ENCODE measurements at places on chromosomes 5 and 9.
A peak's percentile ranks its signal among the peaks of the same experiment; 100 is the strongest.

- no peak for DNase-seq
Observed at GRCh38 chr9:116543731-116544400, 143.2 kb upstream of the TRIM32 start.

GRCh38 chr9:87227456-87227855 lies 270.2 kb upstream of the DAPK1 start:
- no peak for DNase-seq

GRCh38 chr5:32683125-32683524 lies 28.0 kb upstream of the NPR3 start:
- DNase-seq = no peak

DNA sequence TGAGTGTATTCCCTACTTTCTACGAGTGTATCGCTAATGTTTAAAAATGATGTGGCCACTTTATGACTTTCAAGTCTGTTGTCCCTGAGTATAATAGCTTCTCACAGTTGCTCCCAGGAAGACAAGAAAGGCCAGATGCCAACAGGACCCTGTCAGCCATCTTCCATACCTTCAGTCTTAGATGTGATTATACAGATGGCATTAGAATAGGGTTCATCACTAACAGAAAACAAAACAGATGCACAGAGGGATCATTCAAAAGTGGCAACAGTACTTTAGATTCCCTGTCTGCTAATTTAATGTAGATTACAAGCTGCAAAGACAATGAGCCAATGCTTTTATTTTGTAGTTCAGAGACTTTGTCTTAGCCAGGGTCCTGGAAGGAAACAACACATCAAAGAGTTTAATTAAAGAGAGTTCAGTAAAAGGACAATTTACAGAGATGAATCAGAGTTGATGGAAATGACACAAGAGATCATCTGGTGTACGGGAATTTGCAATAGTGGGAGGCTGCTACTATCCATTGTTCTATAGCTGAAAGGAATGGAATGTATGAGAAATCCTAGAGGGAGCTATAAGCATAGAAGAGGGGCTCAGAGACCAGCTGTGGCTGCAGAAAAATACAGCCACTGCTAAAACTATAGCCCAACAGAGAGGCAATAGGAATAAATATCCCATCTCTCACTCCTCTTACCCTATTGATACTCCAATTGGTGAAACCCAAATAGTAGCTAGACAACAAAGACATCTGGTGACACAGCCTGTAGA lies 393.7 kb upstream of the SMC2 start:
- DNase-seq = no peak

- no peak for DNase-seq
Observed at GRCh38 chr5:39187831-39188731, 31.3 kb downstream of the FYB1 start.

DNA sequence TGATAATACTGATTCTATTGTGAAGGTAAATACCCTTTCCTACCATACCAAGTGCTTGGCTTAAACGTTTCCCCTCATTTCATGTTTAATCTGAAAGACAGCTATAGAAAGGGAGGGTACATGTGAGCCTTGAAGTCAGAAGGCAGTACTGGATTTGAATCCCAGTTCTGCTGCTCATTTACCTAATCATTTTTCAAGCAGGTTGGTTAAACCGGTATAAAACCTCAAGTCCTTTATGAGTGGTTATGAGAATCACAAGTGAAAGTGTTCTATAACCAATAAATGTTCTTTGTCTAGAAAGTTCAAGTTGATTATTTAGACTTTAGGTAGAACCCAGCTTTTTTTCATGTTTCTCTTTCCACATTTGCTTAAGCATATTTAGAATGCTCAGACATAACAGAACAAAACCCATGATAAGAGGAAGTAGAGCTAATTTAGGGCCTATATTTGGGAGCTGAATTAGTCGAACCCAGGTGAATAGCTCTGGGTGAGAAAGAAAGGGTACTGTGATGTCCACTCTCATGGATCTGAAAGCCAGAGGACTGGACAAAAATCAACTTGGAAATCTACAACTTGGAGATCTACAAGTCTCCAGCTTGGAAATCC lies 29.7 kb upstream of the F2RL2 start:
- no peak for DNase-seq

GRCh38 chr5:143186623-143187022 lies 216.9 kb downstream of the NR3C1 start:
- DNase-seq = no peak

DNA sequence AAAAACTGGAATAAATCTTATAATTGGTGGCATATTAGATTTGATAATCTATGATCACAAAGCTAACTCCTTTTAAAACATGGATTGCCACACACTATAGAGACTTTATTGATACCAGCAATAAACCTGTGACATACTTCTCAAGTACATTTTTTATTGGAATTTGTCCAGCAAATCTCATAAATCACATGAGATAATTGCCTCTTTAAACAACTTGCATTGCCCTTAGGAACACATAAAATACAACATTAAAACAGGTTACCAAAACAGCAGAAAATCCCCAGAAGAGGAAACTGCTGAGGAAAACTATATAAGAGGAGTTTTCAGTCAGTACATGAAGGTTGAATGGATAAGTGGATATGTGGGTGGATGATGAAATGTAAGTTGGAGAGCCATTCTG lies 124.6 kb downstream of the SNCAIP start:
- no peak for DNase-seq

DNA sequence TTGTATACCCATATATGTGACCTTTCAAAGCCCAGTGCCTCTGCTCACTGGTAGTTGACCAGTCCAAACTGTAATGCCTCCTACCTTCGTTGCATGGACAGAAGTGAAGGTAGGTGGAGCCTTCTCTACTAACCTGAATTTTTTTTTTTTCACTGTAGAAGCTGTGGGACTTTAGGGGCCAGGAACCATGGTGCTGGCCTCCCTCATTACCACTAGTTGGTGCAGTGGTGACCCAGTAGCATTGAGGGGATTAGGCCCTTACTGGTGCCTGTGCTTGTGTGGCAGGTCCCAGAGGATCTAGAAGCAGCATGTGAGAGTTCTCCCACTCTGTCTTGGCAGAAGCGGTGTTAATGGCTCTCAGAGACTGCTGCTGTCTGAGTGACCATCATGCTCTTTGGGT lies 2.3 kb downstream of the RALGPS1 start:
- no peak for DNase-seq

GRCh38 chr9:121698627-121699570 lies 47.5 kb downstream of the DAB2IP start:
- DNase-seq = peak; percentile 7

- no peak for DNase-seq
Observed at GRCh38 chr5:41083306-41083705, 12.2 kb upstream of the MROH2B start.

DNA sequence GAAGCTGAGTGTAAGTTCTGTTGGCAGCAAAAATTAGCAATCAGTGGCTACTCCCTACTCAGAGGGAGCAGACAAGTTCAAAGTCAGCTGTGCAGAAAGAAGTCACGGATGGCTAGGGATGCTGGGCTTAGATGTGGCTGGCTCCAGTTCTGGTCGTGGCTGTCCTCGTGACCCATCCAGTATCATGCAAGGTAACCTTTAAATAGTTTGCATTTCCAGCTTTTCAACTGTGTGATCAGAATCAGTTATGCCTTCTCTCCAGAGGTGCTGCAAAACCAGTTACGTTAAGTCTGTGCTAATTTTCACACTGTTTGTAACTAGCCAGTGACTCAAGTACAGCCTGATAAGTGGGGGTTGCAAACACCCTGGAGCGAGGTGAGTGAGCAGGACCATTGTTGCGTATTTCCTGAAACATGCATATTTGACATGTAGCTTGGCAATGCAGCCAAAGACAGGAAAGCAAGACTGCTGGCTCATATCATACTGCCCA lies 302.4 kb downstream of the ATPSCKMT start:
- no peak for DNase-seq
